Natural killer cell (primary cell): ENCODE measurements at places on chromosomes 3 and 15. TPM values are rescaled to one million over a fixed set of nuclear protein-coding genes. Genes with fewer than 3 reads are reported as not detected.

Gene ATOSA
- 107 TPM for total RNA-seq

Gene IRAK2
- 10.9 TPM for total RNA-seq

Gene HDC
- 494 TPM for total RNA-seq

Gene THAP10
- total RNA-seq: not detected

Gene ZBED2
- not detected for total RNA-seq

Gene ADAMTS9
- not detected for total RNA-seq

Gene PAK2
- total RNA-seq: 64.5 TPM

Gene NRG4
- not detected for total RNA-seq

Gene SLC9C1
- not detected for total RNA-seq

Gene ALS2CL
- 0.07 TPM for total RNA-seq

Gene RNU6-1
- not detected for total RNA-seq

Gene OR5K2
- total RNA-seq: not detected

Gene ABHD17C
- 2.4 TPM for total RNA-seq

DNA sequence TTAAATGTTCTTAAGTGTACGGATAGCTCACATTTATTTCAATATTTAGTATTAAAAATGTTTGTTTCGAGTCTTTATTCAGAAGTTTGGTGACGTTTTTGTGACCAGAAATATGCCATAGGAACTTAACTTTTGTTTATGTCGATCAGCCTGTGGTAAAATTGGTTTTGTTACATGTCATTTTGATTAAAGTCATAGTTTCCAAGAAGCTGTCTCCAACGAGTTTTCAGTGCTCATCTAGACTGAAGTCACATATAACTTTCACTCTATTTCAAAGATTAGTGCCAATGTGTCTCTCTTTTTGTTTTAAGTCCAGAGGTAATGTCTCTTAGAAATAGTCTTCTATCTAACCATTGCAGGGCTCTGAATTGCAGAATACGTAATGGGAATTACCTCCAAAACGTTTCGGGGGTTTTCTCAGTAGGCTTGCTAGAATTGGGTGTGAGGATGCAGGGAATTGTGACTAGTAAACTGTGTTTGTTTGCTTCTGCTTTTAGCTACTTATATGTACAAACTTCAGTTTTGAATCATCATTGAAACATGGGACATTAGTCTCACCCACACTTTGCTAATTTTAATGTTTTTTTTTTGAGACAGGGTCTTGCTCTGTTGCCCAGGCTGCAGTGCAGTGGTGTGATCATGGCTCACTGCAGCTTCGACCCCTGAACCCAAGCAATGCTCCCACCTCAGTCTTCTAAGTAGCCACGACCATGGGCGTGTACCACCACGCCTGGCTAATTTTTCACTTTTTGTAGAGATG lies 3.0 kb downstream of the BUB1B start:
- H3K27ac ChIP-seq: no peak overlapping the region
- H3K36me3 ChIP-seq: no peaks in the 10 kb centered on the region
- H3K4me1 ChIP-seq: peaks cover 12% of the 10 kb centered on the region

DNA sequence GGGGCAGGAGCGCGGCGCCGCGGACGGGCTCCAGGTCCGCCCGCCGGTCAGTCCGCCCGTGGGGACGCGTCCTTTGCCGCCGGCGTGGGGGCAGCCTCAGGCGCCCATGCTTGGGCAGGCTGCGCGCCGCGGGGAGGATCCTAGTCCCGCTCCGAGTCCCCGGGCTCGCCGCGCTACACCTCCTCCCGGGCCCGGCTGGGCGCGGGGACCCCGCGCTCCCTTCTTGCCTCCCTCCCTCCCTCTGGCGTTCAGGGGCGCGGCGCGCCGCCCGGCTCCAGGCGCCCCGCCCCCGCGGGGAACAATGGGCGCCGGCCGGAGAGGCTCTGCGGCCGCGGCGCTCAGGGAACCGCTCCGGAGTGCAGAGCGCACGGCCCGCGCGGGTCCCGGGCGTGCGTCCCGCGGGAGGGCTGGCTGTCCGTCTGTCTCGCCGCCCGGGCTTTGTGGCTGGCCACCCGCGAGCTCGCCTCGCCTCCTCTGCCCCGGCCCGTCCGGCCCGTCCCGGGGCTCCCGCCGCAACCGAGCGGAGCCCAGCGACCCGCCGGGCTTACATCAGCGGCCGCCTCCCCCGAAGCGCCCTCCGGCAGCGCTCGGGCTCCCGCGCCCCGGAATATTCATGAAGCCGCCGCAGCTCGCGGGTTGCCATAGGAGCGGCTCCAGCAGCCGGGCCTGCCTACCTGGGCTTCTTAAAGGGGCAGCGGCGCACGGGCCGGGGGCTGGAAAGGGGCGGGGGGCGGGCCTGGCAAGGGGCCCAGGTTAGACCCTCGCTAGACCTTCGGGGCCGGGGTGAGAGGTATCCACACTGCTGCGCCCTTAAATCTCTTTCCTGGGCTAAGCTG lies at the start of gene HCN4:
Gene HCN4, minus strand, starts transcription at position 658 of the 836 bp plus-strand sequence. CDS start 688 bp downstream, outside the sequence.
- H3K27me3 ChIP-seq: peaks cover 17% of the 10 kb centered on the region
- no peak within 1 kb of the TSS for H3K27ac ChIP-seq
- DNase-seq: no peak
- H3K4me1 ChIP-seq: no peaks in the 10 kb centered on the region

- no peaks in the 10 kb centered on the region for H3K4me1 ChIP-seq
- no peaks in the 10 kb centered on the region for H3K27me3 ChIP-seq
- no peaks in the 10 kb centered on the region for H3K36me3 ChIP-seq
Measured at GRCh38 chr3:14258906-14259904, 80.6 kb downstream of the LSM3 start.

GRCh38 chr15:39244776-39245175 lies 336.1 kb upstream of the THBS1 start:
- no peaks in the 10 kb centered on the region for H3K4me1 ChIP-seq
- H3K4me3 ChIP-seq: no peak overlapping the region
- H3K27ac ChIP-seq: no peak overlapping the region
- no peak for DNase-seq
- peaks cover 3% of the 10 kb centered on the region for H3K27me3 ChIP-seq

DNA sequence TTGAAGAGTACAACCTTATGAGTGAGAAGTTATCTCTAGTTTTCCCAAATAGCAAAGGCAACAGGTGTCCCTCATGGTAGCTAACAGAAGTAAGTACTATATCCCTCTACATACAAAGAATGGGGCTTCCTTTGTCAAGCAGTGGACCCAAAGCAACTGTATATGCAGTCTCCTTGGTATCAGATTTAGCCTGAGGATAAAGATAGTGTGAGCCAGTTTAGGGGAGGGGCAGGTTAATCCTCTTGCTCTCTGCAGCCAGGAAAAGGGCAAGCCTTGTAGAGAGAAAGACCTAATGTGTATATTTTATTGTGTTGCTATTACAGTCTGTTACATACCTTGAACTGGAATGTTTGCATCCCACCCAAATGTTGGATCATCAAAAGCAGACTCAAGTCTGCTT lies 117.9 kb upstream of the COL8A1 start:
- no peaks in the 10 kb centered on the region for H3K36me3 ChIP-seq
- no peak overlapping the region for H3K27ac ChIP-seq
- no peaks in the 10 kb centered on the region for H3K27me3 ChIP-seq
- no peaks in the 10 kb centered on the region for H3K4me1 ChIP-seq
- H3K4me3 ChIP-seq: no peak overlapping the region

DNA sequence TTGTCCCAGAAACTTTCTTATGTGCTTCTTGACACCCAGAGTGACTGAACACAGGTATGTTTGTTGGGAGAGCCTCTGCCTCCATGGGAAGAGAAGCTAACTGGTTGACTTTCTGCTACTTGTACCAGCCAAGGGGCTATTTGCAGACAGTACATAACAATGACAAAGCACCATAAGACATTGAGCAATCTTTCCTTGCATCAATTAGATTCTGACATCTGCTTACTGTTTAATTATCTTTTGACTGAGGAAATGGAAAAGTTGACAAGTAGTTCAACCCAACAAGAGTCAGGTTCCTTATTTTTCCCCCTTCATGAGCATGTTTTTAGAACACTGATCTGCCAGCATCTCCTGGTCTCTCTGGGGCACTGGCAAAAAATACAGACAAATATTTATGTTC lies 157.7 kb downstream of the RPLP1 start:
- peaks cover 11% of the 10 kb centered on the region for H3K4me1 ChIP-seq
- no peaks in the 10 kb centered on the region for H3K27me3 ChIP-seq
- no peak overlapping the region for H3K27ac ChIP-seq
- H3K36me3 ChIP-seq: no peaks in the 10 kb centered on the region

GRCh38 chr15:70559265-70560239 lies 203.8 kb downstream of the UACA start:
- H3K27me3 ChIP-seq: peaks cover 8% of the 10 kb centered on the region
- no peak overlapping the region for H3K27ac ChIP-seq
- peaks cover 20% of the 10 kb centered on the region for H3K4me1 ChIP-seq
- DNase-seq: peak; percentile 31

DNA sequence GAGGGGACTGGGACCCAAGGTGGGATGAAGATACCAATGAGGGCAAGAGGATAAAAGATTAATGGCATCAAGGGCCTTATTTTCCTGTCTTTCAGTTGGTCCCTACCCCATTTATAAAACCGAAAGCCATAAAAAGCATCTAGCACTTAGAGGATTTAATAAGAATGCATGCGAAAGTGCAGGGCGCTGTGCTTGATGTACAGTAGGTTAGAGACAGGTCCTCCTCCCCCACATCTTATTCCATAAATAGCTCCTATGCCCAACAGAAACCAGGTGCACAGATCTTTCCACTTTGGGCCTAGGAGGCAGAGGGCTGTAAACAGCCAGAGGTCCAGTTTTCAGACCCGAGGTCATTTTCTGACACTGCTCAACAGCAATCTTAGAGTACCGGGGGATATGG lies 1.2 kb downstream of the LPCAT4 start:
- H3K27me3 ChIP-seq: no peaks in the 10 kb centered on the region
- peaks cover 37% of the 10 kb centered on the region for H3K4me1 ChIP-seq
- peaks cover 6% of the 10 kb centered on the region for H3K36me3 ChIP-seq
- H3K27ac ChIP-seq: no peak overlapping the region

- DNase-seq: peak; percentile 50
- H3K36me3 ChIP-seq: no peaks in the 10 kb centered on the region
- peaks cover 53% of the 10 kb centered on the region for H3K27me3 ChIP-seq
- peaks cover 52% of the 10 kb centered on the region for H3K4me1 ChIP-seq
- no peak overlapping the region for H3K27ac ChIP-seq
Measured at GRCh38 chr15:67835297-67836133, 4.3 kb downstream of the RNU6-1 start.

DNA sequence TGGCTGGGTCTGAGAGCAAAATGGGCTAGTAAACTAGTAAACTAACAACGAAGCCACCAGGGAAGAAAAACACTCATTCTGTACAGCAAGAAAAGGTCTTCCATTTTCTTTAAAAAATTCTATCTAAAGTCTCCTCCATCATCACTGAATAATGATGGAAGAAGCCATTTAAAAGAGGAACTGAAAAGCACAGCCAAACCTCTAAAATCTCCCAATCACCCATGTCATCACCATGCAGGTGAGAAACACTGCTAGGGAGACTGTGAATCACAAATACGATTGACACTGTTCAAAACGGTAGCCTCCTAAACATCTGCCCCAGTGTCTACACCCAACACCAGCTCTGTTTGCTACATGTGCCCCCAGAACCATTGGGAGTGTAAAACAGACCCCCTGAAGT lies 140.4 kb downstream of the RORA start:
- H3K4me1 ChIP-seq: no peaks in the 10 kb centered on the region
- no peak overlapping the region for H3K4me3 ChIP-seq
- H3K27ac ChIP-seq: no peak overlapping the region
- no peaks in the 10 kb centered on the region for H3K27me3 ChIP-seq

GRCh38 chr3:14175383-14176037 lies 2.9 kb downstream of the XPC start:
- H3K4me1 ChIP-seq: peaks cover 30% of the 10 kb centered on the region
- peak overlapping the region; percentile 8 for H3K27ac ChIP-seq
- no peak for DNase-seq

GRCh38 chr3:13324835-13325501 lies 95.2 kb downstream of the NUP210 start:
- no peaks in the 10 kb centered on the region for H3K27me3 ChIP-seq
- peaks cover 95% of the 10 kb centered on the region for H3K36me3 ChIP-seq
- H3K27ac ChIP-seq: no peak overlapping the region
- no peak overlapping the region for H3K4me3 ChIP-seq
- no peak for DNase-seq
- H3K4me1 ChIP-seq: no peaks in the 10 kb centered on the region

DNA sequence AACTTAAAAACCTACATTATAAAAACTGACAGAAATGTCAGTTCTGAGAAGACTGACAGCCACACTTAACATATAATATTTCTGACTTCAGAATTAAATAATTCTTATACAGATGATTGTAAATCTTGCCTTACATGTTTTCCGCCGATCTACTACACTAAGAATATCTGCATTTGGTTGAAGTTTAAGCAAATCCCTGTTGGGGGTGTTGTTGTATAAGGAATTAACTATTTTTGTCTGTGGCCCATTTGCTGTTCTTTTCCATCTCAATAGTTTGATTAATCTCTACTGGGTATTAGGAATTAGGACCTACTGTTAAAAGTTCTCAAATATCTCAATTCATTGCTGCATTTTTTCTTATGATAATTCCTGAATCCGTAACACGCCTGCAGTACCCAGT lies 838.3 kb upstream of the ROBO1 start:
- H3K4me3 ChIP-seq: no peak overlapping the region
- H3K27me3 ChIP-seq: no peaks in the 10 kb centered on the region
- no peaks in the 10 kb centered on the region for H3K4me1 ChIP-seq
- DNase-seq: no peak

GRCh38 chr3:31754575-31755278 lies 222.0 kb downstream of the STT3B start:
- no peak overlapping the region for H3K27ac ChIP-seq
- no peaks in the 10 kb centered on the region for H3K4me1 ChIP-seq
- no peak for DNase-seq
- no peak overlapping the region for H3K4me3 ChIP-seq
- no peaks in the 10 kb centered on the region for H3K36me3 ChIP-seq
- H3K27me3 ChIP-seq: no peaks in the 10 kb centered on the region

GRCh38 chr3:133329626-133330025 lies 70.2 kb upstream of the BFSP2 start:
- H3K36me3 ChIP-seq: no peaks in the 10 kb centered on the region
- DNase-seq: no peak
- H3K4me1 ChIP-seq: no peaks in the 10 kb centered on the region
- no peaks in the 10 kb centered on the region for H3K27me3 ChIP-seq
- H3K27ac ChIP-seq: no peak overlapping the region
- H3K4me3 ChIP-seq: no peak overlapping the region

DNA sequence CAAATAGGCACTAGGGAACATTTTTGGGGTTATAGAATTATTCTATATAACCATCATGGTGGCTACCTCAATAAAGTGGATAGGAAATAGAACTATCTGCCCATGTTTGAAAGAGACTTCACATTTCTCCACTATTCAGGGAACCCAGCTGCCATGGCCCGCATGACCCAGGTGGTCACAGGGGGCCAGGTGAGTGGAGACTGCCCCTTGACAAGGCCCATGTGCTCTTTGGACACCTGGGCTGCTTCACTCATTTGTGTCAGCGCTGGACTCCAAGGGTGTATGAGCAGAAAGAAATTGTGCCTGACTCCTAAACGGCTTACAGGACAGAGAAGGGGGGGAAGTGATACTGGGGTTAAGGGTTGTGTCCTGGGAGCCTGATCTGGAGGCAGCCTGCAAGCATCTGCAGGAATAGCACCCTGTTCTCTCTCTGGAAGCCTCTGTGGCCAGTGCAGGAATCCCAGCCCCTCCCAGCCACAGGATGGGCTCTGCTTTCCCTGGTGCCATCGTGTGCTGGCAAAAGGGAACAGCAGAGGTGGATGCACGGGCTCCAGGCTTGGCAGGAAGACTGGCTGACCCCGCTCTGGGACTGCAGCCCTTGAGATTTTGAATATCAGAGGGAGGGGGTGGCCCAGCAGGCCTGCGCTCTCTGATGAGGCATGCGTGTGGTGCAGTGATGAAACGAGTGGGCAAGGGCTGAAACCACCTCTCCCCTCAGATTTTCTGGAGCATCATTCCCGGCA lies 9.1 kb upstream of the C3orf22 start:
- H3K4me3 ChIP-seq: no peak overlapping the region
- DNase-seq: peak; percentile 3
- no peak overlapping the region for H3K27ac ChIP-seq
- H3K27me3 ChIP-seq: no peaks in the 10 kb centered on the region
- H3K4me1 ChIP-seq: no peaks in the 10 kb centered on the region
